ENCODE measurements at places on chromosomes 7 and 10. TPM values are rescaled to one million over a fixed set of nuclear protein-coding genes. Genes with fewer than 3 reads are reported as not detected.

The CDHR1 gene
- total RNA-seq: 4.2 TPM

The SPOCK2 gene
- total RNA-seq: 25.8 TPM

The H2BK1 gene
- not detected for total RNA-seq

The MPP7 gene
- 1.2 TPM for total RNA-seq

The SFMBT2 gene
- total RNA-seq: 10.1 TPM
